Hindlimb muscle (tissue), 1 donor: ENCODE measurements at places on chromosomes 12 and 14.

DNA sequence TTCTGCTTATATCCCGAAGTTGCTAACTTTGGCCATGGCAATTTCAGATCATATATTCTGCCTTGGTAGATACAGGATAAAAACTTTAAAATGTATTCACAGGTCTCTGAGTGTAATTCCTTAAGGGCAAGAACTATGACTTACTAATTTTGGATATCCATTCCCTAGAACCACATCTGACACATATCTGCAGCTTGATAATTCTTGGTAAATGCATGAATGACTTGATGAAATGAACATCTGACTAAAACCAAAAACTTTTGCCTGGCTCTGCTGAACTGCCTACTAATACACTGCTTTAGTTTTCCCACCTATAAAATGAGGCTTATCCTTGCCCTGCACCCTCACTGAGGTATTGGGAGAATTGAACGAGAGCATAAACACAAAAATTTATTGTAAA is 32.2 kb downstream of the SLC25A21 start:
- no peak for DNase-seq

GRCh38 chr14:100051543-100051942 is 13.7 kb upstream of the EVL start:
- no peak for DNase-seq

DNA sequence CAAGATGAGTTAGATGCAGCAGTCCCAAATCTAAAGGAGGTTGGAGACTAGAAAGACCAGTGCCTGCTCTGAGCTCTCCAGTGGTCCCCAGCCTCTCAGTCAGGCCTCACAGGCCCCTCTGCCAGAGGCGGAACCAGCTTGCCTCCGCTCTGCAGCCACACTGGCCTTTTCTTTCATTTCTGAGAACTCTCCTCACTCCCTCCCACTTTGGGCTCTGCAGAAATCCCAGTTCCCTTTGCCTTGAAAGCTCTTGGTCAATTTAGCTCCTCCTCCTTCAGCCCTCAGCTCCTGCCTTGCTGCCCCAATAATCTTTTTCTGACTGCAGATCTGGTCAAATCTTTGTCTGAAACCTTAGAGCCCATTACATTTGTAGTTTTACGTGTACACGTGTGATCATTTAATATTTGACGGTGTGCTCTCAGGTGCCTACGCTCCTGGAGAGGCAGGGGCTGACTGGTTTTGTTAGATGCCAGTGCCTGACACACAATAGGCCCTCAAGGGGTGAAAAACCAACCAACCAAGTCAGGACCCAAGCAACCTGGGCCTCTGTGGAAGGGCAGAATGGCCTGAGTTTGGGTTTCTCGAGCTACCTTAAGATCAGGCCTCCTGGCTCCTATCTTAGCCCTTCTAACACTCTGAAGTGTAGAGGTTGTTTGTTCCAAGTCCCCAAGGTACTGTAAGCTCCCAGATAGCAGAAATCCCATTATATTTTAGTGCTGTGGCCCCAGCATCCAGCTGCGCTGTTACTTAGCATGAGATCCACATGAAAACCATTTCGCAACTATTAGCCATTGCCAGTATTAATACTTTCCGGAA is 1.1 kb upstream of the NUDT4 start:
- no peak for DNase-seq

GRCh38 chr12:130815028-130815741 is 23.9 kb downstream of the STX2 start:
- no peak for DNase-seq

DNA sequence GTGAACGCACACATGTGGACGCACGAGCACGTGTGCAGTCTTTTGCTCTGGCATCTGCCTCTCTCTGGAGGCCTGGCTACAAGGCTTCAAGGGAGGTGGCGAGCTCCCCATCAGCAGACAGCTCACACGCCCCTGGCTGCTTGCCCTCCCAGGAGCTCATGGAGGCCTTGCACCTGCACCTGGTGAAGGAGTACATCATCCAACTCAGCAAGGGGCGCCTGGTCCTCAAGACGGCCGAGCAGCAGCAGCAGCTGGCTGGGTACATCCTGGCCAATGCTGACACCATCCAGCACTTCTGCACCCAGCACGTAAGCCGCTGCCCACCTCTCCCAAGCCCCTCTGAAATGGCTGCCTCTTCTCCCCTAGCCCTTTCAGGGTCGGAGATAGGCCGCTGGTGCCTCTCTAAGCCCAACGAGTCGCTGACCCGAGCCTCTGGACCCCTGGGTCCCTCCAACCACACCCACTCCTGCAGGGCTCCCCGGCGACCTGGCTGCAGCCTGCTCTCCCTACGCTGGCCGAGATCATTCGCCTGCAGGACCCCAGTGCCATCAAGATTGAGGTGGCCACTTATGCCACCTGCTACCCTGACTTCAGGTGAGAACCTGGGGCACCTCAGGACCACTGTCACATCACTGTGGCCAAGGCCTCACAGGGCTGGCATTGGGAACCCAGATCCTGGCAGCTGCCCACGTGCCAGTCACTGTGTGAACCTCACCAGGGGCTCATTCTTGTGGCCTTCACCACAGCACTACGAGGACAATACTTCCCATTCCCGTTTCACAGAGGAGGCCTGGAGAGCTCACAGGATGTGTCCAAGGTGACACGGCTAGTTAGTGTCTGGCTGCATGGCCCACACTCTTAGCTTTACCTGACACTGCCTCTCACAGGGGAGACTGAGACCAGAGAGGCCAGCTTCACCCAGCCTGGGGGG is 10.2 kb downstream of the TNFAIP2 start:
- DNase-seq = no peak

DNA sequence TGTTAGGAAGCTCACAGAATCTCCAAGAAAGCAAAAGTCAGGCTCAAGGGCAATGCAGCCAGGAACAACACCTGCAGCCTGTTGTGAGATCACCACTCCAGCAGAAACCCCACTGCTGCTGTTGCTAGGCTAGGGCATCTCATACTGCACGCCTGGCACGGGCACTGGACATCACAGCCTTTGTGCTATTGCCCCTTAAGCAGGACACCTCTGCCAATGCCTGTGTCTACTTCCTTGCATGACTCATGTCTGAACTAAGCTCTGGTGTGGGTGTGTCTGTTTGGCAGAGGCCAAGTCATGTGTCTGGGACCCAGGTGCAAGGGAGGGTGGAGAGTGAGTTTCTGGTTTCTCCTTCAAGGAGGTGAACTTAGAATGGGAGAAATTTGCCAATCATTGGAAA is 10.0 kb upstream of the DDX47 start:
- no peak for DNase-seq

- no peak for DNase-seq
Measured at GRCh38 chr12:67669934-67670631, 21.5 kb downstream of the DYRK2 start.

DNA sequence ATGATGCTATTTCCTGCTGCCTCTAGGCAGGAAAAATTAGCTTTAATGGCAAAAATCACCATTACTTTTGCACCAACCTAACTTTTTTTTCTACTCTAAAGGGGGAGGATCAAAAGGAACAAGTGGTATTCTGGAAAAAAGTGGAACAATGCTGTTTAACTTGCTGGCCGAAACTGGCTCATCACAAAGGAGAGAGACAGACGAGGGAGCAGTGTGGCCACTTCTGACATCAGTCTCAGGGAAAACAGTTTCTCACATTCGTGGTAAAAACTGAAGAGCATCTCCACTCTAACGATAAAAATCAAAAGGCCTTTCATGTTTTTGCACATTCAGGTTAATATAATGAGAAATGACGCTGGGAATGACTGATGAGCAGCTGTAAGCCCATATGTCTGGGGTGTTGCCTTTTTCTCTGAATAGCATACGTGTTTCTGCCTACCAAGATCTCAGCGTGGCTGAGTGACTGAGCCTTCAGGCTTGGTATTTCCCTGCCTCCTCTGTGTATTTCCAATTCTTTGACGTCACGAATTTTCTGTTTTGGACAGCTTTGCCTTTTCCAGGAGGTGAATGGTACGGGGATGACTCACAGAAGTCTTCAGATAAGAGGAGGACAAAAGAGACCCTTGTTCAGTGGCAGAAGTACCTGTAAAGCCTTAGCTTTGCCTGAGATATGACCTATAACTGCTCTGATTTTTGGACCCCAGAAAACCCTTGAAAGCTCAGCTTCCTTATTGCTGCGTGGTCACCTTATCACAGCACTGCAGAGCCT is 358.8 kb downstream of the GLT1D1 start:
- DNase-seq = no peak

- DNase-seq = peak; percentile 23
Measured at GRCh38 chr12:113899561-113900471, 66.3 kb downstream of the RBM19 start.

- DNase-seq = no peak
Measured at GRCh38 chr14:47715330-47715729, 39.9 kb upstream of the MDGA2 start.

DNA sequence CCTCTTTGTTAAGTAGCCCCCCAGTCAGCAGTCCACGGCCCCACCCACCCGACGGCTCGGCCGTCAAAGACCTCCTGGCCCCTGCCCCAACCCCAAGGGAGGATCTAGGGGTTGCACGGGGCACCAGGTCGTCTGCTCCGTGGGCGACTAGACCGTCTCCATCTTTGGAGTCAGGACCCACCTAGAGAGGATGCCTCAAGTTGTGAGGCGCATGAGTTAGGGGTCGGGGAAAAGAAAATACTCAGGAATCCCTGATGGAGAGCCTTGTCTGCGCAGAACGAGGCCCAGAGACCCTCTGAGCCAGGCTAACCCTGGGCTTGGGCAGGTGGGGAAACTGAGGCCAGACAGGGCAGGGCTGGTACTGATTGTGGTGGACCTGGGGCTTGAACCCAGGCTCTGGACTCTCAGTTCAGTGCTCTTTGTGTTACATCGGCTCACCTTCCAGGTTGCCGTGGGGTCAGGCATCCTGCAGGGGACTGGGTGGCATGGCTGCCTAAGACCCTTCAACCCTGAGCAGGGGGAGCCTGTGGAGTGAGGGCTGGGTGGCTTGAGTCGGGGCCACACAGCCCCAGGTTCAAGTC is 839 bp downstream of the OTUB2 start:
- no peak for DNase-seq

- DNase-seq = no peak
Measured at GRCh38 chr14:101186544-101186943, 283.0 kb upstream of the RTL1 start.
